ENCODE measurements at places on chromosomes 12 and 14.

DNA sequence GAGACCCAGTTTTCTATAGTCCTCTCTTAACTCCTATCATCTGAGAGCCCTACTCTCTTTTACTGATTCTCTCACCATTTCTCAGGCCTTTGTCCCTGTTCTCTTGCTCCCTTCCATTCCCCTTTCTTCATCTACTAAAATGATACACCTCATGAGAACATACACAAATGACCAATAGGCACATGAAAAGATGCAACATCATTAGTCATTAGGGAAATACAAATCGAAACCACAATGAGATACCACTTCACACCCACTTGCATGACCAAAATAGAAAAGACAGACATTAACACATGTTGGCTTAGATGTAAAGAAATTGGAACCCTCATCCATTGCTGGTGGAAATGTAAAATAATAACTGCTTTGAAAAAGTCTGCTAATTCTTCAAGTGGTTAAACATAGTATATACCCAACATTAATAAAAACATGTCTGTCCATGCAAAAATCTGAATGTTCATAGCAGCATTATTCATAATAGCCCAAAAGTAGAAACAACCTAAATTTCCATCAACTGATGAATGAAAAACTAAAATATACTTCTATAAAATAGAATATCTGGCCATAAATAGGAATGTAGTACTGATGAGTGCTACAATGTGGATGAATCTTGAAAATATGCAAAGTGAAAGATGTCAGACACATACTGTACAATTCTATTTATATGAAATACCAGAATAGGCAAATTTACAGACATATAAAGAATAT lies 66.0 kb downstream of the DENND5B start:
- no peak for DNase-seq

GRCh38 chr12:63994704-63995103 lies 150.2 kb downstream of the SRGAP1 start:
- no peak for DNase-seq

- no peak for DNase-seq
Measured at GRCh38 chr12:132872975-132873421, 14.4 kb downstream of the CHFR start.

DNA sequence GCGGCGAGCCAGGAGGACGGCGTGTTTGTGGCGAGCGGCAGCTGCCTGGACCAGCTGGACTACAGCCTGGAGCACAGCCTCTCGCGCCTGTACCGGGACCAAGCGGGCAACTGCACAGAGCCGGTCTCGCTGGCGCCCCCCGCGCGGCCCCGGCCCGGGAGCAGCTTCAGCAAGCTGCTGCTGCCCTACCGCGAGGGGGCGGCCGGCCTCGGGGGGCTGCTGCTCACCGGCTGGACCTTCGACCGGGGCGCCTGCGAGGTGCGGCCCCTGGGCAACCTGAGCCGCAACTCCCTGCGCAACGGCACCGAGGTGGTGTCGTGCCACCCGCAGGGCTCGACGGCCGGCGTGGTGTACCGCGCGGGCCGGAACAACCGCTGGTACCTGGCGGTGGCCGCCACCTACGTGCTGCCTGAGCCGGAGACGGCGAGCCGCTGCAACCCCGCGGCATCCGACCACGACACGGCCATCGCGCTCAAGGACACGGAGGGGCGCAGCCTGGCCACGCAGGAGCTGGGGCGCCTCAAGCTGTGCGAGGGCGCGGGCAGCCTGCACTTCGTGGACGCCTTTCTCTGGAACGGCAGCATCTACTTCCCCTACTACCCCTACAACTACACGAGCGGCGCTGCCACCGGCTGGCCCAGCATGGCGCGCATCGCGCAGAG lies 873 bp downstream of the PLXNC1 start:
- DNase-seq: peak; percentile 20

GRCh38 chr12:53725824-53726223 lies 1.4 kb downstream of the CALCOCO1 start:
- no peak for DNase-seq

DNA sequence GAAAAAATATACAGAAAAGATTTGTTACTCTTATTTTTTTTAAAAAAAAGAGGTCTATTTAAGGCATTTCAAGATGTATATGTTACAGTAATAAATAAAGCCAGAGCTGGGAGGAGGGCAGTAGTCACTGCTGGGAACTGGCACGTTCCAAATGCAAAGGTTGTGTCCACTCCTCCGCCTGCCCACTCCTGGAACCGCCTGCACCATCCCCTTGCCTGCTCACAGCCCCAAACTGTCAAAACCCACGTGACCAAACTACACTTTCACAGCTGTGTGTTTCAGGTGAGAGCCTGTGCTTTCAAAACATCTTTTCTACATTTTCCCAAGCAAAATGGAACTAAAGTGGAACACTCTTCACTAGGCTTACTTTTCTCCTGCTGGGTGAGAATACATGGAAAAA lies 160.4 kb downstream of the TTC7B start:
- DNase-seq: no peak

- no peak for DNase-seq
Measured at GRCh38 chr12:93000026-93000425, 70.9 kb upstream of the EEA1 start.

GRCh38 chr14:31420319-31421111 lies at the start of gene HEATR5A:
TSS of gene HEATR5A (minus strand) at chr14:31420550. CDS start at chr14:31402975, 17,575 bp downstream.
- DNase-seq: peak; percentile 84

DNA sequence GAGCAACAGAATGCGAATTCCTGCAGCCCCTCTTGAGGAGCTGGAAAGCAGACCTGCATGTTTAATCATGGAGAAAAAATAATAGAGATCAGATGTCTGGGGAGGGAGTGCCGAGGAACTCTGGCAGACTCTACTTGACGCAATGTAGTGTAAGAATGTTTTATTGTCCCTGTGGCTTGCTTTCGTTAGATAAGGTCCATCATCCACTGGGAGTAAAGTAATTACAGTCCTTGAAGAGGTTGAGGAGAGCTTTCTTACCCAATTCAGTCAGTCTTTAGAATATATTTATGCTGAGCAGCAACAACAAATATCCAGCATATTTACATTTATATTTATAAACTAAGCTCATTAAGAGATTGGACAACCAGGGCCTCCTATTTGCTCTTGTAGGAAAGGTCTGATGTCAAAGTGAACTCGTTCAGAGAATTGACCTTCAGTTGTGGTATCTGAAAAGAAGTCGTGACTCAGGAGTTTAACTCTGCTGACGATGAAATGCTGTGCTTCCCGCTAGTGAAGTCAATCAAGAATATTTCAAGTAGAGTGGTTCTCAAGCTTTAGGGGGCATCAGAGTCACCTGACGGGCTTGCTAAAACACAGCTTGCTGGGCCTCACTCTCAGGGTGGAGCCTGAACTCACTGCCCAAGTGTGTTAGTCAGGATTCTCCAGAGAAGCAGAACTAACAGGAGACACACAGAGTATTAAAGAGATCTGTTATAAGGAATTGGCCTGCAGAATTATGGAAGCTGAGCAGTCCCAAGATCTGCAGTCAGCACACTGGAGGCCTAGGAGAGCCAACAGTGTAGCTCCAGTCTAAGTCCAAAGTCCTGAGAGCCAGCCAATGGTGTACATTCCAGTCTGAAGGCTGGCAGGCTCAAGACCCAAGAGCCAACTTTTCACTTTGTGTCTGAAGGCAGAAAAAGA lies 139.3 kb upstream of the LMNTD1 start:
- DNase-seq: no peak

- DNase-seq: no peak
Measured at GRCh38 chr12:106010741-106011140, 128.0 kb downstream of the NUAK1 start.

- no peak for DNase-seq
Measured at GRCh38 chr14:69643430-69644200, 32.2 kb downstream of the SUSD6 start.

DNA sequence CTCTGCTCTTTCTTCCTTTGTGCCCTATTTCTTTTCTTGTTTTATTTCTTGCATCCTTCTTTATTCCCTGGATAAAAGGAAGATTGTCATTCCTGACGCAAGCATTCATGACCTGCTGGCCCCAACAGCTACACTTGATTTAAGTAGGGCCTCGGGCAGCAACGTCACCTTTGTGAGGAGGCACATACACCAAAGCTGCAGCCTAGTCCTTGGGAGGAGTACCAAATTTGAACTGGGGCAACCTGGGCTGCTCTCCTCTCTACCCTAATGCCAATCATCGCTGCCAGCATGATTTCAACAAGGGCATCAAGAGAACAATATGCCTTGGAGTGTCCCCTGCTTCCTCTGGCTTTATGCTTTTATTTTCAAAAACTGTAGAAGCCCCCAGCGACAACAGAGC lies 76.4 kb downstream of the C12orf50 start:
- DNase-seq: no peak

DNA sequence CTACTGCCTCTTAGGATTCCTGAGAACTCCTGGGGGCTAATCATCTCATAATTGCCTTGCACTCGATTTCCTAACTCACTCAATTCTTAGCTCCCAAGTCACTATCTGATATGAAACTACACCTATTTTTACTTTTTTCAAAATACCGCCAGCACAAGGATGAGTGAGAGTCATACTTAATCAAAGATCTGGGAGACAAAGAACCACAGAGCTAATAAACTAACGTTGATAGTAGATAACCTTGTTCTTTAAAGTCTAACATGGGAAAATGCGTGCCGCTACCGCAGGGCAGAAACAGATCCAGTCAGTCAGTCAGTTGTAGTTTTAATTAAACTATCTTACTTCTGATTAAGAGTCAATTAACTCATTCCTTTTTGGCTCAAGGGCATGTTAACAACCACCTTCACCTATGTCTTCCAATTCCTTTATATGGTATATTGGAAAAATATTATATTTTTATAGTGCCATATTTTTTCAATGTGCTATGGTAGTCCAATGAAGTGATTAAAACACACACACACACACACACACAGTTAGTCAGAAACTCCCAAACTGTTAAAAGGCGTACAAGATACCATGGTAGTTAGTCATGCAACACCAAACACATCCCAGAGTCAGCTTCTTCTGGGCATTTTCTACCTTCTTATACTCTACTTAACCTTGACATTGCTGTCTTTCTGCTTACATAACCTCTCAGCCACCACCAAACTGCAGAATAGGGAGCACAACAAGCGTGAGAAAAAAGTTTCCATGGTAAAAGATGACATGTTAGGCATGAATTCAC lies 114.0 kb downstream of the KLHL28 start:
- DNase-seq: no peak

GRCh38 chr14:92472860-92473259 lies 40.7 kb upstream of the RIN3 start:
- DNase-seq: no peak

- DNase-seq: peak; percentile 5
Measured at GRCh38 chr12:47636908-47637780, 68.7 kb downstream of the RPAP3 start.

DNA sequence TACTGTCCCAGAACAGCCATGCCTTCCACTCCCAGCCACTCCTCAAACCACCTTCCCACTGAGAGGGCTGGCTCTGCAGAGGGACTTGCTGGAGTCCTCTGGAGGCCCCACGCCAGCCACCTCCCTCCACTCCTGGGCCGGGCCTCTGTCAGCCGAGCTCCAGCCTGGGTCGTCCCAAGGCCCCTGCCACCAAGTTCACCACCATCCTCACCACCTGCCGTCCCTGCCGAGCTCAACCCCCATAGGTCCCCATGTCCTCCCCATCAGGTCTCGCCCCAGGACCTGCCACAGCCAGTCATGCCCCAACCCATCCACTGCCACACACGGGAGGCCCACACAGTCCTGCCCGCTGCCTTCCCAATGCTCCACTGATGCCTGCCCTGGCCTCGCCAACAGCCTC lies 39.0 kb downstream of the ITPK1 start:
- DNase-seq: no peak

DNA sequence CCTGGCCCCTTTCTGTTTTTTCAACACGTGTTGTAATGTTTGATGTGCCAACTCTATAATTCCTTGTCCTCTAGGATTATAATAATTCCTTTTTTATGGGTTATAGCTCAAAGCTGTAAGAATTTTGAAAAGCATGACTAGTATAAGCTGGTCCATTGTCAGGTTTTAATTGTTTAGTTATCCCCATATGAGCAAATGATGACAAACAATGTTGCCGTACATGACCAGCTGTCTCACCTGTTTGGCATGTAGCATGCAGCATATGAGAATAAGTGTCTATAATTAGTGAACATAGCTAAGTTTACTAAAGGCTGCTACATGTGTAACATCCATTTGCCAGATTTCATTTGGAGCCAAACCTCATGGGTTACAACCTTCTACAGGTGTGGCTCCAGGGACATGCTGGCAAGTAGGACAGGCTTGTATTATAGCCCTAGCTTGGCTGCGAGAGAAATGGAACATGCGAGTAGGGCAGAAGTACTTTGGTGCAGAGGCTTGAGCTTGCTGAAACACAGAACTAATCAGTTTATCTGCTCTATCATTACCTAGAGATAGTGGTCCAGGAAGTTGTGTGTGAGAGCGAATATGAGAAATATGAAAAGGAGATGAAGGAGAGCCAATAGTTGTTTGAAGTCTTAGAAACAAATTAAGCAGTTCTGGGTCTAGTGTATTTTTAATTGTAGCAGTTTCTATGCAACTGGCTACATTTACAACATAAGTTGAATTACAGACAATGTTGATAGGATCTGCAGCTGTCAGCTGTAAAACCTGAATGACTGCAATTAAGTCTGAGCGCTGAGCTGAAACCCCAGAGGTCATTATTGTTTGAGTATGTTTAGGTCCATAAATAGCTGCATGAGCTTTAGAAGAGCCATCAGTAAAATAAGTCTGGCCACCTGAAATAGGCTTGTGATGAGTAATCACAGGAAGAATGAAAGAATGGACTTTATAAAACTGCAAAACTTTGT lies 22.6 kb upstream of the MAPKAPK5 start:
- DNase-seq: no peak

DNA sequence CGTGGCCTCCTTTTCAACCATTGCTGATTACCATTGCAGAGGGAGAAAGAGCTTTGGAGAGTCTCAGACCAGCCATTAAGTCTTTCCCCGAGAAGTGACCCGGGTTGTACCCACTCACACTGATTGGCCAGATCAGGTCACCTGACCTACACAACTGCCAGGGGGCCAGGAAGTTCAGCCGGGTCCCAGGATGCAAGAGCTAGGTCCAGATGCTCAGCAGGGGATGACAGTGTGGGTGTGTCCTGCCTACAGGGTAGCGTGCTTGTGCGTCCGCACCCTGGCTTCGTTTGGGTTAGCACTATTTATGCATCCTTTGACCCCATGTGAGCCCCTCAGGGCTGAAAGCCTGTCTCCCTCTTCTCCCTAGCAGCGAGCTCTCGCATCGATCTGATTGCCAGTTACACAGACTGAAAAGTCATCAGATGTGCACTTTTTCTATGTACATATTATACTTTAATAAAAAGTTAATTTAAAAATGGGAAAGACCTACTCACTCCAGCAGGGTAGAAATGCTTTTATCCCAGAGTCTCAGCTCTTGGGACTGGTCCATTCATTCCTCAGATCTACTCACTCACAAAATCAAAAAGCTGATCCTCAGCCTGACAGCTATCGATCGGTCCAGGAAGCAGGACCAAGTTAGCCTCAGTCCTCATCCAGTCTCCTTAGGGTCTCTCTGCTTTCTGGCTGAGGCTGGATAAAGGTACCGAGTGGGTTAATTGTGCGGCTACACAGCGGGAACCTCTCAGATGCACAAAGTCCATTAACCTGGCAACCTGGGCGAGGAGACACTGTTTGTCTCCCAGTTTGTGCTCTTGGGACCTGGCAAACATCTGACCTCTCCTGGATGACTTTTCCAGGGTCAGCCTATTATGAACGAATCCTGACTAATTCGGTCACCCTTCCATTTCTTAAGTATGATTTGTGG lies 68.0 kb downstream of the SERPINA3 start:
- DNase-seq: no peak
